A549 treated with RU486 at 1 μM for 4 hours (cell line): ENCODE measurements at places on chromosomes 4 and X. TPM values are rescaled to one million over a fixed set of nuclear protein-coding genes. Genes with fewer than 3 reads are reported as not detected.

Gene RAB41
- total RNA-seq = not detected in 5 replicates

Gene CABS1
- not detected in 5 replicates for total RNA-seq

Gene ZNF711
- 0.24 to 1.1 TPM (median 0.89 TPM) in 5 replicates for total RNA-seq

Gene YY2
- 2.0 to 2.5 TPM (median 2.2 TPM) in 5 replicates for total RNA-seq

Gene TMSB15C
- total RNA-seq = 0.07 to 0.47 TPM (median 0.23 TPM) in 4 of 5 replicates, not detected in the other

Gene FGD1
- total RNA-seq = 5.7 to 8.4 TPM (median 6.2 TPM) in 5 replicates

Gene RIPPLY1
- total RNA-seq = 0.10 to 0.30 TPM (median 0.19 TPM) in 3 of 5 replicates, not detected in the others
